ENCODE measurements at places on chromosomes 2 and 18. TPM values are rescaled to one million over a fixed set of nuclear protein-coding genes. Genes with fewer than 3 reads are reported as not detected.

The HOXD1 gene
- not detected for total RNA-seq

The COL4A3 gene
- not detected for total RNA-seq

The FRZB gene
- total RNA-seq, result not detected

The DIPK1C gene
- not detected for total RNA-seq

The GREB1L gene
- not detected for total RNA-seq

The SMYD1 gene
- not detected for total RNA-seq

The TMEM169 gene
- total RNA-seq, result 1.1 TPM

The PTPRN gene
- 0.28 TPM for total RNA-seq

The ARHGAP28 gene
- not detected for total RNA-seq

The ACADL gene
- not detected for total RNA-seq

The DSC2 gene
- total RNA-seq, result not detected

The RAD51AP2 gene
- not detected for total RNA-seq

GRCh38 chr18:79953971-79954651, 2.7 kb upstream of the SLC66A2 start:
- DNase-seq, result no peak
- peaks cover 26% of the 10 kb centered on the region for H3K4me1 ChIP-seq
- H3K4me3 ChIP-seq, result no peak overlapping the region
- peaks cover 13% of the 10 kb centered on the region for H3K27me3 ChIP-seq

DNA sequence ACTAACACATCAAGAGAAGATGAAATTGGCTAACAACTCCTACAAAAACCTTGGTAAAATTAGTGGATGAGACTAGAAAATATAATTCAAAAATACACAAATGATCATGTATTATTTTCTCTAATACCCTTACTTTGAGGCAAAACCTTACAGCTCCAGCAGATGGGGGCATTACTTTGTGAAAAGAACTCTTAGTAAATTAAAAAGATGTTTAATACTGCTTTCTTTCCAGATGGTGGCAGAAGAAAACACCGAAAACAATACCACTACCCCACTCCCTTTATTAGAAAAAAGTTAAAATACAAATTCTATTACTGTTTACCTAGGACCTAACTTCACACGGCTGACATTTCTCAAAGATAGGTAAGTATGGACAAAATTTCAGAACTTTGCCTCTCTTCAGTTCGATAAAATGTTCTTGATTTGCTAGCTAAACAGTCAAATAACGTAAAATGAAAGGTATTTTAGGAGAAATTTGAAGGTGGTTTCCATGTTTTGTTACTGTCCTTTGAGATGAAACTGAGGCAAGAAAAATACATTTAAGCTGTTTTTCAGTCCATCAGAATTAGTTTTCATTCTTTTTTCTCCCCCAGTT, 30.6 kb downstream of the ORC4 start:
- H3K27me3 ChIP-seq, result no peaks in the 10 kb centered on the region
- H3K27ac ChIP-seq, result no peak overlapping the region
- peaks cover 5% of the 10 kb centered on the region for H3K36me3 ChIP-seq

DNA sequence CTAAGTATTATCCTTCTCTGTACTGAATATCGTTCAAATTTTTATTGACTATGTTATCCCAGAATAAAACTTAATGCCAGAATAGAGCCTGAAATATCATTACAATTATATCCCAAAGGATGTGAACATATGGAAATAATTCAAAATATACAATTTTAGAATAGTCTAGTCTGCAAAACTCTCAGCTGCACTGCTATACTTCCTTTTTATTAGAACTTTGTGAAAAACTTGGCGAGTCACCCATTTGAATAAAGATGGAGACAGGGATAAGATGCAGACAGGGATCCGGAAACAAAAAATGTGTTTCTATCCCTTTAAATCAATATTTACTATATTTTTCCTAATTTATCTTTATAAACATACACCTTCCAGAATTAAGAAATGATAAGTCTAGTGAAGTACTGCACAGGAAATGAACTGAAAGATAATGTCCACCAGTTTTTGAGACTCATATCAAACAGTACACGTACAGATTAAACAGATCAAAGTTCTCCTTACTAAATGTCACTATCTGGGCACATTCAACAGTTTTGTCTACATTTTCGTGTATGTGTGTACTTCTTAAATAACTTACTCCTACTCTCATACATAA, 107.8 kb downstream of the MEP1B start:
- no peaks in the 10 kb centered on the region for H3K36me3 ChIP-seq
- no peak overlapping the region for H3K27ac ChIP-seq
- peaks cover 4% of the 10 kb centered on the region for H3K4me1 ChIP-seq
- DNase-seq, result no peak

GRCh38 chr2:232835687-232836208, 34.3 kb upstream of the SNORC start:
- H3K4me3 ChIP-seq, result no peak overlapping the region
- no peaks in the 10 kb centered on the region for H3K27me3 ChIP-seq
- no peak for DNase-seq
- H3K36me3 ChIP-seq, result peaks cover 54% of the 10 kb centered on the region
- H3K4me1 ChIP-seq, result peaks cover 28% of the 10 kb centered on the region
- no peak overlapping the region for H3K27ac ChIP-seq

DNA sequence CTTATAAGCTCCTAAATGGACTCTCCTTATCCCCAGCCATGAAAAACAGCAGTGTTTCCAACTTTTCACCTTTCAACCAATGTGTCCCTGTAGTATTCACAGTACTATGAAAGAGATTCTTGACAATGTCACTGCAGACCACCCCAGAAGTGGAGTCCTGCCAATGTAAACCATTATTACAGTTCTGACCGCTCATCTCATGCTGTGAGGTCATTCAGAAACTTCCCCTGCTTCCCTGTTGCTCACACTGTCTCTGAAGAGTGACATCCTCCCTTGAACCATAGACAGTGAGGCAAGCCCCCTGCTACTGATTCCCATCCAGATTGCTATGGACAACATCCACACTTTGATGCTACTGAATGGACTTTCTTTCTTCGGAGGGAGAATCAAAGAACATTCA, 1523.7 kb upstream of the ACVR2A start:
- H3K4me1 ChIP-seq, result no peaks in the 10 kb centered on the region
- no peaks in the 10 kb centered on the region for H3K27me3 ChIP-seq
- no peaks in the 10 kb centered on the region for H3K36me3 ChIP-seq
- no peak overlapping the region for H3K27ac ChIP-seq
- H3K4me3 ChIP-seq, result no peak overlapping the region
- no peak for DNase-seq

GRCh38 chr2:79798776-79799175, 285.9 kb downstream of the CTNNA2 start:
- H3K4me1 ChIP-seq, result no peaks in the 10 kb centered on the region
- no peaks in the 10 kb centered on the region for H3K27me3 ChIP-seq
- DNase-seq, result no peak
- H3K4me3 ChIP-seq, result no peak overlapping the region
- no peak overlapping the region for H3K27ac ChIP-seq

GRCh38 chr2:119996148-119996547, 16.7 kb upstream of the EPB41L5 start:
- no peaks in the 10 kb centered on the region for H3K36me3 ChIP-seq
- DNase-seq, result no peak
- H3K27me3 ChIP-seq, result peaks cover 9% of the 10 kb centered on the region
- H3K27ac ChIP-seq, result no peak overlapping the region

DNA sequence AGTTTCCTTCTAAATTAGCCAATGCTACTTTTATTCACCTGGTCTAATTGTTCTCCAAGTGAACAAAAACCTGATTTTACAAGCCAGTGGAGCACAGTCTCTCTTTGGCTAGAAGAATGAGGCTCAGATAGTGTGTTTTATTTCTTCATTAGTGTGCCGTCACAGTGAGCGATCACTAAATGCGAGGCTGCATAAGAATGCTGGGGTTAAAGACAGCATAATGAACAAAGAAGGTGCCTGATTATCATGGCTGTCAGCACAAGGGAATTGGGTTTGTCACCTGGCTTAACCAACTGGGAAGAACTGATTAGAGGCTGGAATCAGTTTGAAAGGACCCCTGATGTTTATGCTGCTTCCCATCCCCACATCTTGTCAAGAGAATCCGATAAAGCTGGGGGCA, 76.4 kb downstream of the EPHA4 start:
- no peak for DNase-seq
- H3K27me3 ChIP-seq, result no peaks in the 10 kb centered on the region
- no peak overlapping the region for H3K27ac ChIP-seq
- H3K4me1 ChIP-seq, result no peaks in the 10 kb centered on the region

GRCh38 chr2:190303647-190304046, 16.0 kb downstream of the HIBCH start:
- no peak overlapping the region for H3K4me3 ChIP-seq
- no peak overlapping the region for H3K27ac ChIP-seq
- DNase-seq, result no peak
- peaks cover 56% of the 10 kb centered on the region for H3K36me3 ChIP-seq
- peaks cover 16% of the 10 kb centered on the region for H3K4me1 ChIP-seq

GRCh38 chr18:3726238-3726951, 276.4 kb downstream of the TGIF1 start:
- no peak for DNase-seq
- H3K27me3 ChIP-seq, result peaks cover 18% of the 10 kb centered on the region
- H3K27ac ChIP-seq, result no peak overlapping the region
- no peaks in the 10 kb centered on the region for H3K36me3 ChIP-seq

DNA sequence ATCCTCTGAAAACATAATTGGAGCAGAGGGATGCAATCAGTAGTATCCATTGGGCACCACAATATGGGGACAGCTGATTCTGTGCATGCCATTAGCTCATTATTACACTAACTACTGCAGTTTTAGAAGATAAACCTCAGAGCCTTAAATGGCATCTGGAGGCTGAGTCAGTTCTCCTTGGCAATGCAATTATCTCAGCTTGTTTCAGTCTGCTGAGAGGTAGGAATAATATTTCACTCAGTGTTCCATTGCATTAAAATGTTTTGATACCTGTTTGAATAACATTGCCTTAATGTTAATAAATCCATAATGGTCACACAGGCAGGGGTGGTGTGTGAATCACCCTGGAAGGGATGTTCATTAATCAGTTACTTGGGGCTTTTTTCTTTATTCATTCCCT, 309.6 kb downstream of the LRRTM1 start:
- no peak overlapping the region for H3K27ac ChIP-seq
- no peaks in the 10 kb centered on the region for H3K27me3 ChIP-seq
- H3K4me1 ChIP-seq, result no peaks in the 10 kb centered on the region
- no peak for DNase-seq

- DNase-seq, result no peak
- H3K27me3 ChIP-seq, result no peaks in the 10 kb centered on the region
- peaks cover 25% of the 10 kb centered on the region for H3K36me3 ChIP-seq
These were observed 97.9 kb upstream of the RIOK3 start for GRCh38 chr18:23355206-23355605.

- no peak overlapping the region for H3K27ac ChIP-seq
- H3K4me3 ChIP-seq, result no peak overlapping the region
- no peaks in the 10 kb centered on the region for H3K4me1 ChIP-seq
- H3K27me3 ChIP-seq, result no peaks in the 10 kb centered on the region
These were observed 175.9 kb upstream of the FN1 start for GRCh38 chr2:215611609-215612386.

- DNase-seq, result no peak
- no peak overlapping the region for H3K27ac ChIP-seq
- H3K4me1 ChIP-seq, result no peaks in the 10 kb centered on the region
- no peaks in the 10 kb centered on the region for H3K36me3 ChIP-seq
These were observed 75.7 kb downstream of the RNF152 start for GRCh38 chr18:61817086-61817485.

- H3K4me3 ChIP-seq, result peak overlapping the region; percentile 55
- peak overlapping the region; percentile 8 for H3K27ac ChIP-seq
- H3K36me3 ChIP-seq, result peaks cover 8% of the 10 kb centered on the region
- H3K4me1 ChIP-seq, result peaks cover 26% of the 10 kb centered on the region
- H3K27me3 ChIP-seq, result peaks cover 70% of the 10 kb centered on the region
- peak; percentile 57 for DNase-seq
These were observed 10.4 kb downstream of the NR4A2 start for GRCh38 chr2:156322051-156322685.

- DNase-seq, result no peak
- H3K27ac ChIP-seq, result no peak overlapping the region
- H3K4me1 ChIP-seq, result no peaks in the 10 kb centered on the region
- H3K27me3 ChIP-seq, result peaks cover 27% of the 10 kb centered on the region
These were observed 21.9 kb downstream of the GATA6 start for GRCh38 chr18:22191346-22191695.

GRCh38 chr2:4995466-4995865, 696.7 kb upstream of the SOX11 start:
- no peaks in the 10 kb centered on the region for H3K4me1 ChIP-seq
- H3K27ac ChIP-seq, result no peak overlapping the region
- no peak overlapping the region for H3K4me3 ChIP-seq
- no peaks in the 10 kb centered on the region for H3K27me3 ChIP-seq
- H3K36me3 ChIP-seq, result no peaks in the 10 kb centered on the region

DNA sequence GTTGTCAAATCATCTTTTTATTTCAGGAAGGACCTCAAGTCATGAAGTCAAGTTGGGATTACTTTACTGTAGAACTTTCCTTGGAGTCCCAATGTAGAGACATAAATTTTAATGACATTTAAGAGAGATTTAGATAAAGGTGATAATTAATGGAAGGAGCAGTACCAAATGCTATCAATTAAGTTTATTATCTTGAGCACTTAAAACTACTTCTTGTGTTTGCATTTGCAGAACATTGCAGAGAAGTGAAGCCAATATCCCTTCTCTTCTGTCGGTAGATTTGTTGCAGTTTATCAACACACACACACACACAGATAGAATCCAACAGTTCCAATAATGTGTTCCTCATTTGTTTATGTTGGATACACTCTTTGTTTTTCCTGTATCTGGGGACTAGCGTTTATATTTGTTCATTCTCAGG, 570.7 kb downstream of the EPHA4 start:
- no peak overlapping the region for H3K27ac ChIP-seq
- no peaks in the 10 kb centered on the region for H3K4me1 ChIP-seq
- H3K36me3 ChIP-seq, result no peaks in the 10 kb centered on the region
- no peak for DNase-seq
- no peaks in the 10 kb centered on the region for H3K27me3 ChIP-seq
